ENCODE measurements at places on chromosomes 3 and 15.

DNA sequence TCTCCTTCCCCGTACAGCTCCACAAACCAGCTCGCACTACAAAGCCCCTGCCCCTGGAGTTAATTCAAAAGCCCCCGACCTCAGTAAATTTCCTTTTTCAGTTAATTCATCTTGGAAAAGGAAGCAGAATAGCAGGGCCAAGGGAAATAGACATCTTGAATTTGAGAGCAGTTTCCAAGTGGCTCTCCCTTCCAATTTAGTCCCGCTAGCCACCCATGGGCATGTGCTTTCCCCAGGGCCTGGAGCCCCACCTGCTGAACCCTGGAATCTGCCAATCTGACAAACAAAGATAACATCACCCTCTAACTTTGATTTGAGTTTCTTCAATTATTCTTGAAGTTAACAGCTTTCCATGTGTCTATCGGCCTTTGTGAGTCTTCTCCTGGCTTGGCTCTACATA lies 31.7 kb downstream of the PRR20G start:
- no peak for DNase-seq

- DNase-seq: no peak
Measured at GRCh38 chr15:41160639-41161315, 44.7 kb upstream of the INO80 start.

GRCh38 chr15:59687836-59688235 lies 1.3 kb downstream of the BNIP2 start:
- no peak for DNase-seq

GRCh38 chr3:12237912-12238650 lies 50.8 kb upstream of the PPARG start:
- no peak for DNase-seq

DNA sequence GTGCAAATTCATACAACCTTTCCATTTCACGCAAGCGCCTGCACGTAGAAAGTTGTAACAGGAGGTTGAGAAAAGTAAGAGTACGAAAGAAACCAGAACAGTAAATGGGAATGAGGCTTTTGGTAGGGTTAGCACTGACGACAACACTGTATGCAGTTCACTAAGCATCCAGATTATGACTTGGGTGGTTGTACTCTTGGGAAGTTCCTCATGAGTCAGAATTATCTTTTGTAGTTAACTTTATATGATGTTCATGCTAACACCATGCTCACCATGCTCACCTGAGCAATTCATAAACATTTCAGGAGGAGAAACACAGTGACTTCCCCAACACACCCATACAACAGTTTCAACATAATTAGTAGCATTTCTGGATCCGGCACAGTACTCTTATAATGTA lies 3.0 kb upstream of the LPP start:
- DNase-seq: no peak

DNA sequence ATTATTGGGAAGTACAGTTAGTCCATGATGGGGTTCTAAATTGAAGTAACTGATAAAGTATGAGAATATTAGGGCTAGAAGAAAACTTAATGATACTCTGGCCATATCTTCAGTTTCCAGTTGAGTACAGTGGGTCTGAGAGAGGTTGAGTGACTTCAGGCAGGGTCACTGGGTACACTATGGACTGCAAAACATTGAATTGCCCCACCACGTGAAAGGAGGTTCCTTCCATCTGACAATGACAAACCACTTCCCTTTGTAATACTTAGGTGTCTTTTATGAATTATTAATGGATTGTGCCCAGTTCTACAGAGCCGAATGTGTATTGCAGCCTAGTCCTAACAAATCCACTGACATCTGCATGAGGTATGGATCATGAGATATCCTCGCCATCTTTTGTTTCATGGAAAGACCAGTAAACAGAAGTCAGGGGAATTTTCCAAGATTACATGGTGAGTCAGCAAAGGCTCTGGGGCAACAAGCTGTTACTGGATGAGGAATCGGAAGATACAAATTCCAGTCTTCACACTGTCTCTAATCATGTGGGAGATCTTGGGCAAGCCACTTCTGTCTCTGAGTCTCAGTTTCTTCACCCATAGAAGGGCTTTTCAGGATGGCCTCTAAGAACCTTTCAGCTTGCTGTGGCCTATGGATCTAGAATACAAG lies 66.5 kb upstream of the BCL6 start:
- DNase-seq: no peak

DNA sequence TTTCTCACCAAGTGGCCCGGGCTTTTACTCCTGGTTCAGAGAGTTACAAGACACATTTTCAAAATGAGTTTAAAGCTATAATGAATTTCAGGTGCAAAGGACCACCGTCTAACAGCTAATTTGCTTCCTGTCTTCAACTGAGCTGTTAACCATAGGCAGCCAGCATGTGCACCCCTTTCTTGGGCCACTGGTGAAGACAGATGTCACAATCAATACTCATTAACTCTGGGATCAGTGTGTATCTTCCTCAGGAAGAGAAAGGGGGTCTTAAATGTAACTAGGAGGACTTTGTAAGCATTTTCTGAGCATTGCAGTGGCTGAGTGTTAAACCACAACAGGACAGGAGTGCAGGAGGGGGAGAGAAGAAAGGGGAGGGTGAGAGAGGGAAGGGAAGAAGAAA lies 750.7 kb upstream of the CFAP20DC start:
- DNase-seq: no peak

GRCh38 chr15:89937365-89938350 lies 24.9 kb upstream of the ARPIN start:
- DNase-seq: no peak

DNA sequence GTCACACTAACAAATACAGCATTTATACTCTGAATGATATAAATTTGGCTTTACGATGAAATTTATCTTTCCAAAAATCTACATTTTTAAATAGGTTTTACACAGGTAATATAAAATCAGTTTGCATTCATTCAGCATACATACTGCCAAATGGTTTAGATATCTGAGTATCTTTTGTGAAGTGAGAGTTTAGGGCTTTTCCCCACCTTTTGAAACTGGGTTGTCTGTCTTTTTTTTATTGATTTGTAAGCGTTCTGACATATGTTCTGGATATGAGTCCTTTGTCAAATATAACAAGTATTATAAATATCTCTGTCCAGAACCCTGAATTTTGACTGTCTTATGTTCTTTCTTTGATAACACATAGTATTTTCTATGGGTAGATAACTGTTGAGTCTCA lies 42.4 kb downstream of the GABPB1 start:
- no peak for DNase-seq

GRCh38 chr3:109353057-109353456 lies 15.7 kb upstream of the DPPA4 start:
- DNase-seq: no peak

DNA sequence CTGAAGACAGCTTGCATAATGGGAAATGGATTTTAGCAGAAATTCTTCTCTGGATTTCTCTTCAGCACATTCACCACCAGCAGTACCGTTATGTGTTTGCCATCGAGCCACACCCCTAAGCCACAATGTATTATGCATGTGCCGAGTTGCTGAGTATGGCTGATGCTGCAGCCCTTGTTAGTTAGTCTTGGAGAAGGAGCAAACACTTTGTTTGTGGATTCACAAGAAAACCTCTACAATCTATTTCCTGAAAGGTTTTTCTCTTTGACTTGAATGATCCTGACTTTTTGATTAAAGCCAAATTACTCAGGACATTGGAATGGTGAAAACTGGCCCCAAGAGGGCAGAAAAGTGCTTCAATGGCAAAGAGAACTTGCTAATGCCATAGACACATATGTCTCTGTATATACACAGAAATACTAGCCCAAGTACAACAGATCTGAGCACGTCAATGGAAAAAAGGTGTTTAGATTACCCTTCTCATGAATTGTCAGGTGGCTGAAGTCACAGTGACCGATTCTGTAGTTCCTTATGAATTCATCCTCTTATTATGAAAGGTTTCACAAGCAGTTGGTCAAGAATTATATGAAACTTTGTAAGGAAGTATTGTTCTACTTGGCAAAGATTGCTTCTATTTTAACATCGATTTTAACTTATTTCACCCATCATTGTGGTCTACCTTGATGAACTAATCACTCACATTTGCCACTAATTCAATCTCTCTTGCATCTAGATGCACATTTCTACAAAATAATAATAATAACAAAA lies 103.0 kb downstream of the P3H2 start:
- DNase-seq: no peak

GRCh38 chr3:64209866-64210621 lies 15.2 kb downstream of the PRICKLE2 start:
- no peak for DNase-seq

- DNase-seq: no peak
Measured at GRCh38 chr3:178504128-178504527, 32.1 kb upstream of the KCNMB2 start.
